ENCODE measurements at places on chromosomes 11 and 22.

GRCh38 chr11:96188243-96189006 is 154.6 kb downstream of the MAML2 start:
- DNase-seq, result no peak

- DNase-seq, result no peak
Observed at GRCh38 chr11:121659811-121660210, 207.0 kb upstream of the SORL1-AS1 start.

DNA sequence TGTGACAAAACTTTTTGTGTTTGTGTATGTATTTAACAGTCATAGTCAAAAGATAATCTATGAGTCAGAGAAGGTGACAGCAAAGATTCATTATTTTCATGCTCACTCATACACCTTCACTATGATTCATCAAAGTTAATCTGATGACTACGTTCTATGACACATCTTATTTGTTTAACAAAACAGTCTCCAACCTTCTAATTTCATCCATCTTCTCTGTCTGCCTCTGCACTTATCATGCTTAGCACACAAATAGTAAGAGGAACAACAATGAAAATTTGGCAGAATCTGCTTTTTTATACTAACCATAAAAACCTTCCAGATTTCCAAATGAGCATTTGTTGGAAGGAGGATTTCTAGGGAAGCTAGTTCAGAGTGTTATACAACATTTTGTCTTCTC is 568.9 kb downstream of the LUZP2 start:
- no peak for DNase-seq

DNA sequence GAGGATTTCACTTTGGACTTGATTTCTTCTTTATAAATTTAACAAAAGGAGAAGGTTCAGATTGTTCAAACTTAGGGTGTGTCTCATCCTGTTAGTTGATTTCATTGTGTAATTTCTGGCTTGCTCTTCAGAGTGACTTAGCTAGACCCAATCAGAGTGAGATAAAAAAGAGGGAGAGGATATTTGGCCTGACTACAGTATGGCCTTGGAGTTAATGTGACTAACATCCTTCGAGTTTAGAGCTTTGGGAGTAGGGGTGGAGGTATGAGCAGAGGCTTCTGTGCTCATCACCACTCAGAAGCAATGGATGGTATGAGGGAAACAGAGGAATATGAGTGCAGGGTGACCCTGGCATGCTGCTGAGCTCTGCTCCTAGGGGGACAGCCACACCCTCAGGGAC is 114.2 kb downstream of the ME3 start:
- DNase-seq, result no peak

DNA sequence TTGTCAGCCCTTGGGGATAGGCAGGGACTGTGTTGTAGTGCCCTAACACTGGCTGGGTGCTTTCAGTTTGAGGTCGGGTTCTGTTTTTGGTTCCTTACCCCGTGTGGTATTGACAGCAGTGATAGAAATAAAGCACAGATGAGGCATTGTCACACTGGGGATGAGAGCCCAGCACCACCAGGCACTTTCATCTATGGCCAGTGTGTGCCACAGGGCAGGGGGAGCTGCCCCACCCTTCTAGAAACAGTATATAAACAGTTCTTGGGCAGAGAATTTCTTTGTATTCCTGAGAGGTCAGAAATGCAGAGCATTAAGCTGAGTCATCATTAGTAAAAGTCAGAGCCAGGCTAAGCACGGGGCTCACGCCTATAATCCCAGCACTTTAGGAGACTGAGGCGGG is 23.1 kb upstream of the CDC42EP2 start:
- DNase-seq, result no peak

DNA sequence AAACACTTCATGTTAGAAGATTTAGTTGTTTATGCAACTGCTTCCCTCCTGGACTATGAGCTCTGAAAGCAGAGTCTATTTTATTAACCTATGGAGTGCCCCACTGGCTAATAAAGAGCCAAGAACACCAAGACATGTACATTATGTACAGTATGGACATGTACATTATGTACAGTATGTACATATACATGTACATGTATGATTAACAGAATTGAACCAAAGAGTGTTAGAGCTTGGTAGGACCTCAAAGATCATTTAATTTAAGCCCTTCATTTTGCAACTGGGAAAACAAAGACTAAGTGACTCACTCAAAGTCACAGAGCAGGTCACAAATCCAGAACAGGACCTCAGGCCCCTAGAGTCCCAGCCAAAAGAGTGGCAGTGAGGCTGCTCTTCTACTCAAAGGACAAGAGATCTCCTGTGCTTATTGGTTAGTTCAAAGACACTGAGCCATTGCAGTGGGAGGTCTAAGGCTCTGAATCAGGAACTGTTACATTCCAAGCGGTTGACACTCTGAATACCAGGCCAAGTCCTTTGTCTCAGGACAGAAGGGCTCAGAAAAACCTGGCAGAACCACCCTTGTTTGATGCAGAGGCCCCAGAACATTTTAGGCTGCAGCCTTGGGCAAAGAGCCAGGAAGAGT is 103.8 kb downstream of the FAM168A start:
- no peak for DNase-seq

DNA sequence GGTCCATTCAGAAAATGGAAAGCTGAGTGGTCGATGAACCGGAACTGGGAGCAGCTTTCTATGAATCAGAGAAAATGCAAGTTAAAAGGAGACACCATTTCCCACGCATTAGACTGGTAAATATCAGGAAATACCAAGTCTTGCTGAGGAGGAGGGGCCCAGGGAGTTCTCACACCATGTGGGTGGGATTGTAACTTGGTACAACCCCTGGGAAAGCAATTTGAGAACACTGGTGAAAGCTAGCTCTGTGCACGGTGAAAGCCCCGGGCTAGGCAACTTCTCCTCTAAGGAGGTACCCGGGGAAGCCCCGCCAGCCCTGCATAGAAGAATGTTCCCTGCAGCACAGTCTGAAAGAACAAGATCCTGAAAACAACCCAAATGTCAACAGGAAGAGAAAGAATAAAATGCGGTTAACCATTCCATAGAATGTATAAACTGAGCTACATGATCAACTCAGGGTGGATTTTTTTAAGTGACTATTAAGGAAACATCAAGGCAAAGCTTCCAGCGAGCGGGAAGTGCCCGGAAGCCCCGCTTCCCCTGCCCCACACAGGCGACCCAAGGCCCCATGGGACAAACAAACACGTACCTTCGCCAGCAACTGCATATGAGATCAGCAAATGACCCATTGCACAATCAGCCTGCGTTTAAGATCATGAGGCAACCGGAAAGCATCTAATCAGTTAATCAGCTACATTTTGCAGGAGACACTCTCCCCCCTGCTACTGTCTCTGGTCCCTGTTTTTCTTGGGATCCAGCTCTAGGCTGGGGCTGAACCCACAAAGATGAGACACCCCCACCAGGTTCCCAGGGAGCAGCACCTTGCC is 11.3 kb downstream of the SHANK2 start:
- no peak for DNase-seq

DNA sequence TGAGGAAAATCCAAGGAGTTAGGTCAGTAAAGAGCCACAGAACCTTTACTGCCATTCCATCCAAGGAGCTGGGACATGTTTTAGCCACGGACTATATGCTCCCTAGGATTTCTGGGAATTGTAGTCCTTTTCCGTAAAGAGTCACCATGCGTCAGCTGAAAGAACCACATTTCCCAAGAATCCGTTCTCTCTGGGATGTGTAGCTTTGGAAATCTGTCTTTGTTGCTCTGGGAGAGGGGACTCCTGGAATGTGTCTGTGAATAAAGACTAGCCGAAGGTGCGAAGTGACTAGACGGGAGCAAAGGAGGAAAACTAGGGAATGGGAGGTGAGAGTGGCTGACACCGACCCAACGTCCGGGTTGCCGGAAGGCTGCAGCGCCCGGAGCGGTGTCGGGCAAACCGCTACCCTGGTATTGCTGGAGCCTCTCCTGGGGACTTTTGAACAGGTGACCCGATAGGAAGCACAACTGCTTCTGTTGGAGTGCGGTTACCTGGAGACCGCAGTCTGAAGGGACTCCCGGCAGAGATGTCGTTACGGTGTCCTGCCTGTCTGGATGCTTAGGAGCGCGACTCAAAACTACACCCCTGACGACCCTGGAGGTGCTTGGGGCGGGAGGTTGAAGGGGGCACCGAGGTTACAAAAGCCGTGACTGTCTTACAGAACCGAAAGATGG is at the start of gene IFTAP:
Gene IFTAP (plus strand): TSS at position 187 of the 674 bp plus-strand sequence. CDS start 15,602 bp downstream, outside the sequence.
- DNase-seq, result no peak

GRCh38 chr11:88131764-88132470 is 43.3 kb downstream of the RAB38 start:
- DNase-seq, result no peak

GRCh38 chr22:48798281-48799226 is 1029.1 kb downstream of the BRD1 start:
- no peak for DNase-seq

- DNase-seq, result no peak
Observed at GRCh38 chr22:26922806-26923205, 265.4 kb downstream of the MIAT start.

GRCh38 chr11:129933891-129934290 is 38.5 kb upstream of the NFRKB start:
- DNase-seq, result no peak

DNA sequence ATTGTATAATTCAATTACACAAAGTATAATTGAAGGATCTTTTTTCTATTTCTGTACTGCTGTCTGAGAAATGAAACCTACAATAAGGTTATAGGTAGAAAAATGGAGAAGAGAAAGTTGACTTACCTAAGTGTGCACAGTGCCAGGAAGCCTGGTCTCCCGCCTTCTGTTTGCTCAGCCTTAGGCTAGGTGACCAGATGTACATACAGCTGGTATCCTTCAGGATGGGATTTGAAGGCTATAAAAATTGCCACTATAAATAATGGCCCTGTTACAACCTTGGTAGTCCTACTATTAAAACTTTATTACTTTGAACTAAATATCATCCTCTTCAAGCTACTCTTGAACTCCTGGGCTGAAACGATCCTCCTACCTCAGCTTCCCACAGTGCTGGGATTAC is 19.7 kb downstream of the OR51E2 start:
- no peak for DNase-seq

DNA sequence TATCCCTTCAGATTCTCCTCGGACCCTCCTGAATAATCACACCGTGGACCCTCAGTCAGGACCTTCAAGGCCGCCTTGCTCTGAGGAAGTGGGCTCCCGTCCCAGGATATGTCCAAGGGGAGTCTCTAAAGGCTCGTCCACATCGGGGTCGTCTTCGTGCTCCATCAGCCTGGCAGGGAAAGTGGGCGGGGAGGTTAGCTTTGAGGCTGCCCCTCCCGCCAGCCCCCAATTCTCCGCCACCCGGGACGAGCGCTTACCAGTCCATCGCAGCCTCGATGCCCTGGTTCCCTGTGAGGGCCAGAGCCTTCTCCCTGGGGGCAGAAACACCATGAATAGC is 472 bp downstream of the UBXN1 start:
- no peak for DNase-seq

GRCh38 chr22:27133681-27134314 is 476.4 kb downstream of the MIAT start:
- no peak for DNase-seq

DNA sequence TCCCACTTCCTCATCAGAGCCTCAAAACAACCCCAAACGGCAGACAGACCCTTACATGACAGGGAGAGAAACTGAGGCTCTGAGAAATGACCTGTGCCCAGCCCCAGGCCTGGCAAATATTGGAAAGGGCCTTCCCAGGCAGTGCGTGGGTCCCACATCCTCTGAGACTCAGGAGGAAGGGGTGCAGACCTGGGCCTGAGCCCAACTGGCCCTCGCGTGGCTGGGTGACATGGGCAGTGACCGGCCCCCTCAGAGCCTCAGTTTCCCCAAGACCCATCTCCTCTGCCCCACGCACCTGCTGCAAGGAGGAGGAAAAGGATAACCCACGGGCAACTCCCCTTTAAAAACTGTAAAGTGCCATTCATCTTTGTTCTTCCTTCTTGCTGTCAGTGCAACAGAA is 35.6 kb downstream of the ELFN2 start:
- no peak for DNase-seq

GRCh38 chr11:68812526-68812925 is 29.2 kb downstream of the CPT1A start:
- DNase-seq, result no peak

GRCh38 chr22:39237318-39238100 is 7.3 kb downstream of the PDGFB start:
- DNase-seq, result no peak

GRCh38 chr11:93370260-93370659 is 39.7 kb downstream of the DEUP1 start:
- DNase-seq, result no peak

DNA sequence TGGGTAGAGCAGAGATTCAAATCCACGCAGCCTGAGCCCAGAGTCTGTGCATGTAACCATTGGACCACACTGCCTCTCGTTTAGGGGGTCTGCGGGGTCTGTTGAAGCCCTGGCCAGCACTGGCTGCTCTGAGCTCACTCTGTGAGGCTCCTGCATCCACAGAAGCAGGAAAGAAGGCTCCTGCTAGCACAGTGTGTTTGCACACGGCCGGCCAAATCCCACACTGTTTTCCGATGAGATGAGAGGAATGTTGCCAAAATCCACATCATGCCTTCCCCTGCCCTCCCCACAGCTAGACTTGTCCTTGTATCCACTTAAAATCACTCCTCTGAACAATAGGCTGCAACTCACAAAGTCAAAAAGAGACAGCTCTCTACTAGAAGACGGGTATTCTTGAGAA is 10.6 kb upstream of the SLC22A12 start:
- DNase-seq, result no peak

GRCh38 chr11:46537121-46537520 is 56.7 kb downstream of the AMBRA1 start:
- DNase-seq, result no peak

DNA sequence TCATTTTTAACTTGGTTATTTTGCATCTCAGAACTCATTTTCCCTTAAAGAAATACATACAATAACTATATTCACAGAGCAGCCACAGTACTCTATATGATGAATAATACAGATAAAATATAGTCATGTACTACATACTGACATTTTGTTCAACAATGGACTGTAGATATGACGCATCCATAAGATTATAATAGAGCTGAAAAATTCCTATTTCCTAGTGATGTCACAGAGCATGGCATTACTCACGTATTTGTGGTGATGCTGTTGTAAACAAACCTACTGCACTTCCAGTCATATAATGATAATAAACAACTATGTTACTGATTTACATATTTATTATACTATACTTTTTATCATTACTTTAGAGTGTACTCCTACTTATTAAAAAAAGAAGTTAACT is 38.7 kb downstream of the NARS2 start:
- no peak for DNase-seq

- no peak for DNase-seq
Observed at GRCh38 chr11:119341222-119342022, 739 bp upstream of the C1QTNF5 start.

- DNase-seq, result no peak
Observed at GRCh38 chr22:31124811-31125465, 2.2 kb downstream of the INPP5J start.

- no peak for DNase-seq
Observed at GRCh38 chr11:131254254-131254653, 116.2 kb upstream of the NTM start.

- no peak for DNase-seq
Observed at GRCh38 chr11:35404388-35404775, 15.0 kb downstream of the SLC1A2 start.

DNA sequence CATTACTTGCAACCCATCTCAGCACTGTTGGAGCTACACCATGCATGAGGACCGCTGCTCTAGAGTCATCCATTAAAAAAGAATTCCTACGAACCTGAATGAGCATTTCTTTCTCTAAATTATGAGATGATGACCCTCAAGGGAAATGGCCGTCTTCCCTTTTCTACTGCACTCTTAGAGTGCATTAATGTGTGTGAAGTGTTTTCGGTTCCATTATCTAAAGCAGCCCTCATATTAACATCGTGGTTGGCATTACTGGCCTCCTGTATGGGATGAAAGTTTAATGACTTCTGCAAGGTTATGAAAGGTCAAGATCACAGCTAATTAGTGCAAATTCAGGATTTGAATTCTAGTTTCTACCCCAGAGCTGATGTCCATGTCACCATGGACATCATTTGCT is 16.7 kb downstream of the CD44 start:
- no peak for DNase-seq

Data from stimulated activated CD8-positive, alpha-beta memory T cell treated with anti-CD3 and anti-CD28 coated beads, Interleukin-12 subunit alpha, Interleukin-12 subunit beta, amount 100 ng/mL, for 1 hour (primary cell).